ENCODE measurements at places on chromosomes 4 and X.
A peak's percentile ranks its signal among the peaks of the same experiment; 100 is the strongest.

- no peak for DNase-seq
These were observed 1278.6 kb downstream of the PCDH7 start for GRCh38 chr4:31998807-31999206.

DNA sequence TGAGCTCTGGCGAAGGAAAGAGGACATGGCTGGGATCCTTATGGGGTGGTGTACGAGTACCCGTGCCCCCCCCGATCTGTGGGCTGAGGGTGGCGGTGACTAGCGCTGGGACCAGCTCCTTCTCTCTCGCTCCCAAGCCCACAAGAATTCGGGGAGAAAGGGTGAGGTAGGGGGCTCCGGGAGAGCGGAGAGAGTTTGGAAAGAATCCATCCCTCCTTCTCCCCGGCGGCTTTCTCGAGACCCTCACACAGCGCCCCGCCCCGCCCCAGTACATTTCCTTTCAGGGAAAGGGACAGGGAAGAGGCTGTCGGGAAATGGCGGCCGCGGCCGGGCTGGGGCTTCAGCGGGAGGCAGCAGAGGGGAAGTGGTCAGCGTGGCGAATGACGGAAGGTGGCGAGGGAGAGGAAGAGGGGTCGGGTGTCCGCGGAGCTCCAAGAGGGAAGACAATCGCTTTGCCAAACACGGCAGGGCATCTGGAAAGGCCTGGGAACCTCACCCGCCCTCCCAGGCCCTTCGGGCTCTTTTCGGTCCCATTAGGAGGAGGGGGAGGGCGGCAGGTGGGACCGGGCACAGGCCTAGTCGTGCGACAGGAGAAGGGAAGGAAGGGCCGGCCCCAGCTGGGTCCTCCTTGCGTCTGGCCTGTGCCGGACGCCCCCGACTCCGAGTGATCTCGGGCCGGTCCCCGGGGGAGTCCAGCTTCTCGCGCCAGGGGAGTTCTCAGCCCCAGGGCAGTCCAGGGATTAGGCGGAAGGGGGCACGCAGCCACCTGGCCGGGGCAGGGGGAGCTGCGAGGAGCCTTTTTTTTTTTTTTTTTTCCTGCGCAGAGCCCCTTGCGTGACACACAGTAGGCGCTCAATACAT lies 10.2 kb downstream of the HNRNPH2 start:
- DNase-seq: peak; percentile 79

DNA sequence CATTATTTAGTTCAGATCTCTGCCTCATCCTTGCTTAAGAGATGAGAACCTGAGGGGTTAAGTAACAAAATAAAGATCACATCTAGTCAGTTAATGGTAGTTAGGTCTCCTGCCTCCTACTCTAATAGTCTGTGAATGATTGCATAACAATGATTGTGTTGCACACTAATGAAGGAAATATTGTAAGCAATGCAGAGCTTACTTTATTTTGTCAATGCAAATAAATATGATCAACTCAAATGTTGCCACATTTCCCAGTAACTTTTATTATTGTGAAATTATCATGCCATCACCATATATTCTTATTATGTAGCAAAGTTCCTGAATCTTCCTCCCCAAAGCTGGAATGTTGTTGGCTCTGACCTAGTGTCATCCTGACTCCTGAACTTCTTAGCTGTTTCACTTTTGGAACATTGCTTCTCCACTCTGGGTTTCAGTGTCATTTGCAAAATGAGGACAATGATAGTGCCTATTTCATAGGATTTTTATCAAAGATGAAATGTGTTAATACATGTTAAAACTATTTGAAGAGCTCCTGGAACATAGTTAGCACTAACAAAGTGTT lies 17.0 kb upstream of the GABRA4 start:
- no peak for DNase-seq

- DNase-seq: peak; percentile 84
These were observed 128.2 kb downstream of the C4orf51 start for GRCh38 chr4:145808021-145808650.

DNA sequence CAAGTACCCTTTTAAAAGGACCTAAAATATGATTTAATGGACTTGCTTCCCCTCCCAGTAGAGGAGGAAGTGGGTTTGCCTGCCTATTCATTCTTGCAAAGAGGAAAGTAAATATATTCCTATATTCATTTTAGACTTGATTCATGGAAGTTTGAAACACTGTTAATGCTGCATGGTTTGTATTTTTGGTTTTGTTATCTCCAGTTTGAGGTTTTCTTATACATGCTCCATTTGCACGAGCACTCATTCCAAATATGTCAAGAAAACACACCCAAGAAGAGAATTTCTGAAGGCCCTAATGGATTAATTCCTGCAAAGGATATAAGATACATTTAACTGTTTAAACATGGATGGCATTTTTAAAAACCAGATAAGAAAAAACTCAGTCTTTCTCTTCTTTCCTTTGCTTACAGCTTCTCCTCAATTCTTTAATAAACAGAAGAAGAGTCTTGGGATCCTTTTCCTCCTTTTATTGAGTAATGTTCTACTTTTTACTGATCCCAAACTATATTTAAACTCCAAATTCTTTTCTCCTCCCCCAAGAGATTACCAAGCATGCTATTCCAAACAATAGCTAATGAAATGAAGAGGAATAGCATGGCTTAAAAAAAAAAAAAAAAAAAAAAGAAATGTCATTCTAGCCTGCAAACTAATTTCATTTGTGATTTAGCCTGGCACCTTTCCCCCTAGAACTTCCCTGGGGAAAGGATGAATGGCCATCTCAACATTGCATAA lies 54.6 kb upstream of the LDB2 start:
- DNase-seq: no peak

- DNase-seq: no peak
These were observed 119.9 kb downstream of the FAM13A start for GRCh38 chr4:88937081-88937480.

DNA sequence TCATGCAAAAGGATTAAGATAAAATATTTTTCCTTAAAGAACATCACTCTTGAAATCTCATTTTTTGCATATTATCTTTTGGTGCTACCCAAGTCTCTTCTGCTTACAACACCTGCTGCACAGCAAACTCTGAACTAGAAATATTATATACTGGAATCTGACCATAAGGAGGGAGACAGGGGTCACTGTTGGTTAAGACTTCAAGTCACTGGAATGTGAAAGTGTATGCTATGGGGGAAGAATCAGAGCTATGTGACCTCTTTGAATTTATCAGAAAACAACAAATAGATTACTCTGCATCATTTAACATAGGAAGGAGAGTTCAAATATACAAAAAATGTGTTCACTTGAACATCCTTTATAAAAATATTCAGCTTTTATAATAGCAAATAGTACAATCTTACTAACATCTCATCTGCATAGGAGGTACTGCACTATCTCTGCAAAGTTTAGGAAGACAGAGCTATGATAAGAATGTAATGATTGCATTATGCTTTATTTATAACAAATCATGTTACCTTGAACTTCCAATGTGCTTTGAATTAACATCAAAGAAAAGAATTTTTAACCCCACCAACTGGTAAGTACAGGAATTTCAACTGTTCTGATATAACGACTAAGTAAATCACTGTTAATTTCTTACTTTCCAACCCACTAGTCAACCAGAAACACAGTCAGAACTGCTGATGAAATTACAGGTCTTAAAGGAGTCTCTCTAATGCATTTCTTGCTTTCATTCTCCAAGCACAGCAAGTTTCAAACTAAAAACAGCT lies 69.8 kb downstream of the ZNF827 start:
- DNase-seq: no peak

GRCh38 chr4:111649308-111649707 lies 495.9 kb upstream of the FAM241A start:
- DNase-seq: no peak

Data from suppressor macrophage treated with lipopolysaccharide for 1 hour (primary cell).